Right lung (tissue), 10 donors: ENCODE measurements at places on chromosomes 5 and 9. TPM values are rescaled to one million over a fixed set of nuclear protein-coding genes. Genes with fewer than 3 reads are reported as not detected.

SLC34A3 gene
- 1.9 TPM for polyA plus RNA-seq

C9orf50 gene
- 0.52 TPM for polyA plus RNA-seq

PCDHB2 gene
- 7.6 TPM for polyA plus RNA-seq

FOXD4L3 gene
- polyA plus RNA-seq = not detected

MROH2B gene
- 0.18 TPM for polyA plus RNA-seq

BNC2 gene
- polyA plus RNA-seq = 14.2 TPM

HAVCR2 gene
- polyA plus RNA-seq = 2.3 TPM

LAMC3 gene
- 7.3 TPM for polyA plus RNA-seq

TAF11L5 gene
- polyA plus RNA-seq = not detected

DBH gene
- 1.5 TPM for polyA plus RNA-seq

ALDH1A1 gene
- polyA plus RNA-seq = 18.9 TPM

SPATA6L gene
- 5.1 TPM for polyA plus RNA-seq

CCDC152 gene
- 18.6 TPM for polyA plus RNA-seq

TEK gene
- polyA plus RNA-seq = 33.0 TPM

LRRC70 gene
- polyA plus RNA-seq = 8.2 TPM

STPG3 gene
- polyA plus RNA-seq = 0.74 TPM

PCDHA2 gene
- 0.14 TPM for polyA plus RNA-seq

IL4 gene
- polyA plus RNA-seq = not detected

PCDHB11 gene
- 1.7 TPM for polyA plus RNA-seq

CYLC2 gene
- polyA plus RNA-seq = not detected

TRIM36 gene
- 2.0 TPM for polyA plus RNA-seq

FRMPD1 gene
- 0.74 TPM for polyA plus RNA-seq

CEP78 gene
- polyA plus RNA-seq = 40.8 TPM

LRRC19 gene
- 0.24 TPM for polyA plus RNA-seq

PCDHGA4 gene
- polyA plus RNA-seq = 1.9 TPM

AQP3 gene
- 33.8 TPM for polyA plus RNA-seq

SLC6A3 gene
- 3.9 TPM for polyA plus RNA-seq

IFNA21 gene
- polyA plus RNA-seq = not detected

GADD45G gene
- 7.1 TPM for polyA plus RNA-seq

SLC34A1 gene
- polyA plus RNA-seq = not detected

FOXD1 gene
- polyA plus RNA-seq = not detected

GOLM1 gene
- 101 TPM for polyA plus RNA-seq

PGM5 gene
- polyA plus RNA-seq = 47.4 TPM

POU5F2 gene
- polyA plus RNA-seq = 0.03 TPM

UBE2QL1 gene
- 0.40 TPM for polyA plus RNA-seq

CYSRT1 gene
- 3.0 TPM for polyA plus RNA-seq

AFAP1L1 gene
- polyA plus RNA-seq = 40.1 TPM

DND1 gene
- polyA plus RNA-seq = 0.70 TPM

GDA gene
- polyA plus RNA-seq = 0.06 TPM

PCDHA13 gene
- polyA plus RNA-seq = 0.42 TPM

PCDHGA11 gene
- 2.7 TPM for polyA plus RNA-seq

CXCL14 gene
- 67.3 TPM for polyA plus RNA-seq

KIAA0825 gene
- polyA plus RNA-seq = 8.0 TPM

DRD1 gene
- polyA plus RNA-seq = 0.06 TPM

PCA3 gene
- polyA plus RNA-seq = 0.42 TPM

PAEP gene
- not detected for polyA plus RNA-seq

SEMA6A gene
- 36.1 TPM for polyA plus RNA-seq

SMIM33 gene
- polyA plus RNA-seq = not detected

GPRIN1 gene
- polyA plus RNA-seq = 1.2 TPM

TMEM215 gene
- not detected for polyA plus RNA-seq

C7 gene
- 507 TPM for polyA plus RNA-seq

ANKRD33B gene
- 0.64 TPM for polyA plus RNA-seq

CCNB1 gene
- polyA plus RNA-seq = 86.5 TPM

SLC22A4 gene
- 3.8 TPM for polyA plus RNA-seq
